ENCODE measurements at places on chromosomes 16 and 17.

DNA sequence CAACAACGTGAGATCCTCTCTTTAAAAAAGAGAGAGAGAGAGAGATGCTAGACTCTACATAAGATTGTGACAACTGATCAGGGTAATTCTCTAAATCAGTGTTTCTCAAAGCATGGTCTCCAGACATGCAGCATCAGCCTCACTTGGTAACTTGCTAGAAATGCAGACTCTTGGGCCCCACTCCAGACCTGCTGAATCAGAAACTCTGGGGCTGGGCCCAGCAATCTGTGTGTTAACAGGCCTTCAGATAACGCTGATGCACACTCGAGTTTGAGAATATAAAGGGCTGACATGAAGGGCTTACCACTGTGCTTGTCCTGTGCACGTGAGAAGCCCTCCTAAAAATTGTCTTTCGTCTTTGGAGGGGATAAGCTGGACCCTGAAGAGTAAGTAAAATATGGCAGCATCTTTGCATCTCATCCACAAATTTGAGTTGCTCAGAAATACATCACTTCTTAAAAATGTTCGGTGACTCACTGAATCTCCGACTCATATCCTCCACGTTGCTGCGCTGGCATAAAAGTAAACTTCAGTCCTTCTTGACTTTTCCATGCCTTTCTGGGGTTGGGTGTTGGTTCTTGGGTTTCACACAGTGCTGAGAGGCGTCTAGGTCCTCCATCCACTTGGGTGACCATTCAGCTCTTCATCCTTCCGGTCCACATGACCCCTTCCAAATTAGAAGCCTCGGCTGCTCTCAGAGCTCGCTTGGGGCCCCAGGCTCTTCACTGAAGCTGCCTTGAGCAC, 26.1 kb upstream of the KDM8 start:
- DNase-seq, result peak; percentile 83

- DNase-seq, result peak; percentile 19
These were observed 767 bp downstream of the SYNGR2 start for GRCh38 chr17:78168903-78169793.

DNA sequence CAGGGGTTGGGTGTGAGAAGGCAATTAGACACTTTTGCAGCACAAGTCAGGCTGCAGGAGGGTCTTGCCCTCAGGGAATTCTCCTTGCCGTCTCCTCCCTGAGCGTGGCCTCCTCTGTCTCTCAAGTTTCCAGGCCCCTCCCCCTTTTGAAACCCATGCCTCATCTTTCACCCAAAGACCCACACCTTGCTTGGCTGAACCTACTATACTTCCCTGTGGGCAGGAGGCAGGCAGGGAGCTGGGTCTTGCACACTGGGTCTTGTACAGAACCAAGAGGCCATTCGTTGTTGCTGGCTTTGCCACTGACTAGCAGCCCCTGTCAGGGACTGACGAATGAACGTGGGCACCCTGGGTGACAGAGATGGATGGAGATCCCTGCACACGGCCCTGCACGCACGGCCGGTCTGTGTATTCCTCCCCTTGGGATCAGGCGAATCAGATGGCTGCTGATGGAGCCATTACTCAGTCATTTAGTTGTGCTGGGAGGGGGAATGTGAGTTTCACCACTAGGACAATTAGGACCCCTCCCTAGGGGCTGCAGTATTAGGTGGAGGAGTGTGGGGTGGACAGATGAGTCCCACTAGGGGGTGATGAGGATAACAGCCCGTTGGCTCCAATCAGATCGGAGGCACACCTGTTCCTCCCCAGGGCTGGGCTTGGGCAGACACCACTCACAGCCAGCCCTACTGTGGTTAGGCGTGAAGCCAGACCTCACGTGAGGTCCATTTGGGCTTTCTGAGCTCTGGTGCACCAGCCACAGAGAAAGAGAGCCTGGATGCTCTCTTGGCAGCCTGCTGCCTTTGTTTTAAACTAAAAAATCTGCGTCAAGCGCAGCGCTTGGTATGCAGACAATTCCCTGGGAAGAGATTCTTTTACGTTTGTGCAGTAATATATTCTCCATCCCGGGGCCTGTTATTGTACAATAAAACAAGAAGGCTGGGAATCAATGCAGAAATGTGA, 167.7 kb upstream of the WSCD1 start:
- DNase-seq, result no peak

DNA sequence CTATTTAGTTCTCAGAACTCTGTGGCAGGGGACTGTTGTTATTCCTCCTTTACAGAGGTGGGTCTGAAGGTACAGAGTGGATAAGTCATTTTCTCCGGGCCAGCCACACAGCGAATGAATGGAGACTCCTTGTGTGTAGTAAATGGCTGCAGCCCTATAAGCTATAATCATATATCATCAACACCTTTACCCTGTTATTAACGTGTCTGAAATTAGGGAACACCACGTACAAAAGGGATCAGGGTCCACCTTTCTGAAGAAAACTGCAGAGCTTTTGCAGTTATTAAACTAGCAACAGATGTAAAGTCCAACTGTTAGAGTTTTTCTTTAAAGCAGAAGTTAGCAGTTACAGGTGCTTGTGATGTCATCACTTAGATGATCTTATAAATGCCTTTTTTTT, 696.7 kb downstream of the MAF start:
- DNase-seq, result no peak

DNA sequence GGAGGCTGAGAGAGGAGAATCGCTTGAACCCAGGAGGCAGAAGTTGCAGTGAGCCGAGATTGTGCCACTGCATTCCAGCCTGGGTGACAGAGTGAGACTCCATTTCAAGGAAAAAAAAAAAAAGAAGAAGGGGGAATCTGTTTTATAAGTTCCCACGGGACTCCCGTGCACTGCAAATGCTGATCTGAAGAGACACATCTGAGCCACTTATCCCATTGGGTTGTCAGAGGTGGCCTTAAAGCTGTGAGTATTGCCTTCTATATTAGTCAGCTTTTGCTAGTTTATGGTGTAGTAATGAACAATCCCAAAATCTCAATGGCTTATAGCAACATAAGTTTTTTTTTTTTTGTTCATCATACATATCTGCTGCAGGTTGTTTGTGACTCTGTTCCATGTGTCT, 82.8 kb downstream of the MRM1 start:
- no peak for DNase-seq

DNA sequence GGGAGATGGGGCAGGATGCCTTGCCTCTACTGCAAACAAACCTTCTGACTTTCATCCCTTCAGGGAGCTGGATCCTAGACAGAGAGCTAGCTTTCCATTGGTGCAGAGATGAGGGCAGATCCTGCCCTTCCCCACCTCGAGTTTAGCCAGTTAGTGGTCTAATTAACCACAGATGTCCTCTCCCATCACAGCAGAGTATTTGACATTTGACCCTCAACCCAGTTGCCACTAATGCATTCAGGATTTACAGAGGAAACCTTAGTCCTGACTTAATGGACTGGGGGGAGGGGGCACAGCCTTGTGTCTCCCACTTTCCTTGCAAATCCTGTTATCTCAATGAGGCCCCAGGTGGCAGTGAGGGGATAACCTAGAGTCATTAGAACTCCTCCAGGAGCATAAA, 10.2 kb downstream of the PIP4K2B start:
- DNase-seq, result peak; percentile 30

DNA sequence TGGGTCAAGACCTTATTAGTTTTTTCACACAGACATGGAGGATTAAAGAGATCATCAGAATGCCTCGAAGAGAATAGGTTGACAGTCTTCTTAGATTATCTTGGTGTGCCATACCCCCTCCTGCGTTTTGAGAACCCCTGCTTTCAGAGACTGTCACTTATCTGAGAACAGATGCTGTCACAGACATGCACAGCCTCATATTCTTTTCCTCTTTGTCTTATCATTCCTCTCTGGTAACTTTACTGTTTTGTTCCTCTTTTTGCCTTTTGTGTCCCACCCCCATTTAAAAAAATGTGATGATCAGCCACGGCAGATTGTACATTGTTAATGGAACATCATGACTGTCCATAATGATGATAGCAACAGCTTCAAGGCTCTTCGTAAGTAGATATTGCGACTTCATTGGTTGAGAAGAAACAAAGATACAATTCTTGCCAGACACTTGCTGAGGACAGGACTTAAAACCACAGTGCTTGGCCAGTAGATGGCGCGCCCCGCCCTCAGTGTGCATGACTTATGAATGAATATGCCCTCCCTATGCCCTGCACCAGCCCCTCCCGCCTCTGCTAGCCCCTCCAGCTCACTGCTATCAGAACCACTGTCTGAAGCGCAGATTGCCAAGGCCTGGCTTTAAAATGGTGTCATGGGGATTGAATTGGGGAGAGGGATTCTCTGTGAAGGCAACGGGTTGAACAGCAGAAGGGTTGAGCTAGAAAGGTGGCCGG, 2.6 kb upstream of the PITPNC1 start:
- peak; percentile 77 for DNase-seq

DNA sequence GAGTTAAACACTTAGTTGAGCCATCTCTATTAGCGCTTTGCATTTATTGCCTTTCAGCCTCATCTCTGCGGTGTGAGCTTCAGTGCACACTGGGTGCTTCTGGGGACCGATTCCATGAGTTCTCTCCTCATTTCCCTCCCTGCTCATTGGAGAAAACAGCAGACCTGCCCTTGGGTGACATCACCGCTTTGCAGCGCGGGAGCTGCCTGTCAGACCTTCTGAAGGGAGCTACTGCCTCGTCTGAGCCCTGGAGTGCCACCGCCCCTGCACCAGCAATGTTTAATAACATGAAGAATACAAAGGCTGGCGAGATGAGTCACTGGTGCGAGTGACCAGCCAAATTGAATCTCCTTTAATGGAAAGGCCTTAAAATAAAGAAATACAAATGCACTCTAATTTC, 30.2 kb upstream of the CPPED1 start:
- no peak for DNase-seq

DNA sequence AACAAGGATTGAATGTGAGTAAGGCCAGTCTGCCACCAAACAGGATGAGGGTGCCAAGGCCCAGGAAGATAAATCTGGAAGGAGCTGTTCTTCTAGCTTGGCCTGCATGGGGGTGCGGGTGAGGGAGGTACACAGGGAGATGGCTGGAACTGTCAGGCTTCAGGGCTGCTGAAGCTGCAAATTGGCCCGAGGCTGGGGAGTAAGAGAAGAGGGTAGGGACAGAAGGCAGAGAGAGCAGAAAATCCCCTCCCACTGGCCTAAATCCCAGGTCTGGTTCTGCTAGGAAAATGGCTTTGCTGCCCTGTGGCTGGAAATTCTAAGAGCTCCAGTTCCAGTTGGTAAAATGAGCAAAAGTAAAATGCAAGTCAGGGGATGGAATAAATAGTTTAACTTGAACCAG, 87.9 kb downstream of the CCDC182 start:
- DNase-seq, result no peak

DNA sequence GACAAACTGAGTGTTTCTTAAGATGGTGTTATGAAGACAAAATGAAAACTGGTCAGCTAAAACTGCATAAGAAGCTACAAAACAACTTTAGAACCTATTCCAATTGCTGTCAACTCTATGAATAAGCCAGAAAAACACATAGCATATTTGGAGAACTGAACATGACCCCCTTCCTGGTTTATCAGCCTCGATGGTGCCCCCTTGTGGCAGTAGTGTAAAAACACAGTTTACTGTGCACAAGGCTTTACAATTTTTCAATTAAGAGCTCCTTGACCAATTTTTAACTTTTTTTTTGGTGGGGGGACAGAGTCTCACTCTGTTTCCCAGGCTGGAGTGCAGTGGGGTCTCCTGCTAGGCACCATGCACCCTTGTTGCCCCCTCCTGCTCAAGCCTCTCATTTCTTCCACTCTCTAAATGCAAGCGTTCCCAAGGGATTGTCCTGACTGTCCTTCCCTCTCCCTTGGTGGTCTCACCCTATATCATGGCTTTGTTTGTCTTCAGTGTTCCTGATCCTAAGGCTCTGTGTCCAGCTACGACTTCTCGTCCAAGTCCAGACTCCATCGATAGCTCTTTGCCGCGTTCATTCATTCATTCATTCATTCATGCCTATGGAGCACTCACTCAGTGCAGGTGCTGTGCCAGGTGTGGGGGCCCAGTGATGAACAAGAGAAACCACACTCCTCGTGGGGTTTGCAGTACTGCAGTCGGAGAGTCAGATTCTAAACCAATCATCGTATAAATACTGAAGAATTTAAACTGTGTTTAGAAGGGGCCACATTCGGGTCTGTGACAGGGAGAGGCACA, 7.5 kb downstream of the EIF1 start:
- peak; percentile 81 for DNase-seq
